ENCODE measurements at places on chromosomes 6 and 20.

DNA sequence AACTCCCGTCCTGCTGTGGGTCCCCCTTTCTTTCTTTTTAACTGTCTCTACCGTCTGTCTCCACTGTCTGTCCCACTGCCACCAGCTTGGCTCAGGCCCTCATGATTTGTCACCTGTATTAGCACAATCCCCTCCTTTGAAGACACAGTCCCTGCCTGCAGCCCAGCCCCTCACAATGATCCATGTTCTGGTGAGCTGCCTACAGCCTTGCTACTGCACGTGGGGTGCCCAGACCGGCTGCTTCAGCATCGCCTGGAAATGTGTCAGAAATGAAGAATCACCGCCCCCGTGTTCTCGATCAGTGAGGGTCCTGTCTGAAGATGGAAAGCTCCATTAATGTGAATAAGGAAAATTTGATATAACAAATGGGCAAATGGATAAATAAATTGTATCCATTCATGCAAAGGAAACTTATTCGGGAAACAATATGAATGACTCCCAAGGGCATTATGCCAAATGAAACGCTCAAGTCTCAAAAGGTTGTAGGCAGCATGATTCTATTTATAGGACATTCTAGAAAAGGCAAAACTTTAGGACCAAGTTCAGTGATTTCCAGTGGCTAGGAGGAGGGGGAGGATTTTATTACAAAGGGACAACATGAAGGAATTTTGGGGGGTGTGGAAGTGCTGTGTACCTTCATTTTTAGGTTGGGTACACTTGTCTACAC, 59.4 kb upstream of the CD83 start:
- no peak for DNase-seq

DNA sequence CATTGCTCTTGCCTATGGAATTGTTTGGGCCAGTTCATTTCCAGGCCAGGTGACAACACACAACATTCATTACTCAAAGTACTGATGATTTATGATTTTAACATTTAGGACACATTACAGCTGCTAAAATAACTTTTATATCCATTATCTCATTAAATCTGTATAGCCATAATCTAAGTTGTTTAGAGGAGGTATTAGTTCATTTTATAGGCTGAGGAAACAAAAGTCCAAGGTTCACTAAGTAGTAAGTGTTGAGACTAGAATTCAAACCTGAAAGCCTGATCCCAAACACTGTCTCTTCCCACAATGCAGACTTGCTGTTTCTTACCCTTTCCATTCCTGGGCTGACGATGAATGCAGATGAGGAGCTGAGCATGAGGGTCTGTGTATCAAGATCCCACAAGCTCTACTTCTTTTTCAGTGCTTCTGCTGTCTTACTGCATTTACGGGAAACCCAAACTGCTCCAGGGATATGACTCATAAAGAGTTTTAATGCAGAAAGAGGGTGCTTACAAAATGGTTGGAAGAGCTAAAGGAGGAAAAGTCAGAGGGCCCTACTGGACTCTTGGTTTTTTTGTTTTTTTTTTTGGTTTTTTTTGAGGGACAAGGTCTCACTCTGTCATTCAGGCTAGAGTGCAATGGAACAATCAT, 17.9 kb downstream of the TENT5A start:
- no peak for DNase-seq

GRCh38 chr20:47349365-47350180, 6.9 kb downstream of the ZMYND8 start:
- DNase-seq = no peak

- no peak for DNase-seq
These were observed 20.5 kb downstream of the RFPL4B start for GRCh38 chr6:112367628-112368027.
